ENCODE measurements at places on chromosomes 1 and 21. TPM values are rescaled to one million over a fixed set of nuclear protein-coding genes. Genes with fewer than 3 reads are reported as not detected.

FAM177B gene
- not detected for total RNA-seq

PLCH2 gene
- total RNA-seq: 79.0 TPM

HES3 gene
- total RNA-seq: 0.78 TPM

GABPA gene
- total RNA-seq: 12.6 TPM

CD1C gene
- total RNA-seq: not detected

MYOG gene
- total RNA-seq: not detected

LCE1F gene
- not detected for total RNA-seq

KRTAP13-2 gene
- not detected for total RNA-seq

ELF3 gene
- 39.6 TPM for total RNA-seq

SLC9C2 gene
- total RNA-seq: not detected

LDLRAD1 gene
- total RNA-seq: 0.42 TPM

KRTAP21-2 gene
- total RNA-seq: not detected

PLA2G2D gene
- total RNA-seq: not detected

BTBD8 gene
- total RNA-seq: 2.5 TPM

AJAP1 gene
- total RNA-seq: 0.56 TPM

LIN28A gene
- not detected for total RNA-seq

ALX3 gene
- not detected for total RNA-seq

SLC35D1 gene
- 12.6 TPM for total RNA-seq

ADORA1 gene
- 0.09 TPM for total RNA-seq
